ENCODE measurements at places on chromosomes 12 and 14.

DNA sequence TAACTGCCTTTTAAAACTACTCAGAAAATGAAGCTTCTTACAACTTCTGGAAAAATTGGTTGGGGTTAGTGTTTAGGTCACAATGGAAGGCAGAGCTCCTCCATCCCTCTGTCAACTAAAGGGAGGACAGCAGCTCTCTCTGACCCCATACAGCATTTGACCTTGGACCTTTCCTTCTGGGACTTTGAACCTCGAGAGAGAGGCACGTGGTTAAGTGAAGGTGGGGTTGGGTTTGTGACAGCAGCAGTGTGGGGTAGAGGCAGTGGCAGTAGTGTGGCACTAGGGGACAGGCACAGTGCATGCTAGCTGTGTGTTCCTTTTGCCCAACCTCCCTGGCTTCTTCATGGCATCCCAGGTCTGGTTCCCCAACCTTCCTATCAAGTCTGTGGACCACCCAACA, 9.4 kb upstream of the C12orf75 start:
- no peak for DNase-seq

- no peak for DNase-seq
Measured at GRCh38 chr12:15165012-15165659, 56.1 kb downstream of the RERG start.

- DNase-seq = no peak
Measured at GRCh38 chr12:62128175-62128975, 131.8 kb upstream of the USP15 start.

- no peak for DNase-seq
Measured at GRCh38 chr12:53493610-53494391, 5.5 kb downstream of the MAP3K12 start.

DNA sequence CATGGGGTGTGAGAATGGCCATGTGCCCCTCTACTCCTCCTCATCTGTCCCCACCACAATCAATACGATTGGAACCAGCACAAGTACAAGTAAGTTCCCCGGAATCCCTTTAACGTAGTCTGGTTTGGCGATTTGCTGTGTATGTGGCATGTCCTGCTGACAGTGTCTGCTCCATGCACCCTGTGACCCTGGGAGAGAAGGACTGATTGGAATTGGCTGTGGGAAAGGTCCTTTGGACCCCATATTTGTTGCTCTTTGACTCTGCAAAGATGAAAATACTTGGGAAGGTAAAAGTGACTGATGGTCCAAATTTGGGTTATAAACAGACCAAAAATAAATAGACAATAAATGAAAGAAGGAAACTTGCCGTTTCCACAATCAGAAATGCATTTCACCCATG, 135.6 kb downstream of the SAMD4A start:
- DNase-seq = no peak

DNA sequence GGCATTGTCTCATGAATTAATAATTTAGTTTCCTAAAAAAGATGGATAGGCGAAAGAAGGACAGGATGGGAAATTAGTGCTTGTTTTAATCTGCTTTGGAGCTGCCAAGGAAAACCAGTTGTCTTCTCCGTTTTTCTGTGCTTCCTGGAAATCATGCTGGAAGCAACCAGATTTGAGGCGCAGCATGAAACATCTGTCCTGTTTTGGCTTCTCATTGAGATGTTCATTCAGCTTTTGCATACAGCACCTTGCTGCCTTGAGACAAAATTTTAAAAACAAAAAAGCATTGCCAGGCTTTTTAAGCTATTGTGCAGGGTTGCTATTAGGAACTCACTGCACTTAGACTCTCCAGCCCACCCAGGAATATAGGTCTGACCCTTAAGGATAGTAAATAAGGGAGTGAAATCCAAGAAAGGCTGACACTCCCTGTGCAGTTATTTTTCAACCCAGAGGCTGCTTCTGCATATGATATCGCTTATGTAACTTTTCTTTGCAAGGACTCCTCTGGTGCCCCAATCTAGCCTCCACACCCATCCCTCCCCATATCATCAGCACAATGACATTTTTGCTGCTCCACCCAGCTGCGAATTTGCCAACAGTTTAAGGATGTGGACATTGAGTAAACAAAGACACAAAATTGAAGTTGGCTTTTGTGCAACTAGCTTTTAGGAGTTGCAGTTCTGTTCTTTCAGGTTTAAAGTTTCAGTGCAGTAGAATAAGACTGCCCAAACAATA, 46.9 kb upstream of the MDM1 start:
- DNase-seq = no peak

DNA sequence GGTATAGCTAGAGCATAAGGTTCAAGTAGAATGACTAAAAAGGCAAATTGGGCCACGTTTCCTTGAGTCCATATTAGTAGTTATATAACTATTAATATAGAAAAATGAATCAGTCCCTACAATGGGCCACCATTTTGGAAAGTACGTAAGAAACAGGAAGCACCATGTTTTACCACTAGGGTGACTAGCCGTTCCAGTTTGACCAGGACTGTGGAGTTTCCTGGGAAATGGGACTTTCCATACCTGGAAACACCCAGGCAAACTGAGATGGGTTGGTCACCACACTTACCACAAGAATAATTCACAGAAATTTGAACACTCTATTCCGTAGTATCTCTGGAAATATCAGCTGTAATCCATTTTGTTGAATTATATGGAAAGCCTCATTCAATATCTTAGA, 2.1 kb upstream of the MAGOHB start:
- no peak for DNase-seq

GRCh38 chr12:49555631-49556390, 12.1 kb downstream of the MCRS1 start:
- DNase-seq = no peak

GRCh38 chr12:81274637-81275529, 197.0 kb downstream of the ACSS3 start:
- no peak for DNase-seq

DNA sequence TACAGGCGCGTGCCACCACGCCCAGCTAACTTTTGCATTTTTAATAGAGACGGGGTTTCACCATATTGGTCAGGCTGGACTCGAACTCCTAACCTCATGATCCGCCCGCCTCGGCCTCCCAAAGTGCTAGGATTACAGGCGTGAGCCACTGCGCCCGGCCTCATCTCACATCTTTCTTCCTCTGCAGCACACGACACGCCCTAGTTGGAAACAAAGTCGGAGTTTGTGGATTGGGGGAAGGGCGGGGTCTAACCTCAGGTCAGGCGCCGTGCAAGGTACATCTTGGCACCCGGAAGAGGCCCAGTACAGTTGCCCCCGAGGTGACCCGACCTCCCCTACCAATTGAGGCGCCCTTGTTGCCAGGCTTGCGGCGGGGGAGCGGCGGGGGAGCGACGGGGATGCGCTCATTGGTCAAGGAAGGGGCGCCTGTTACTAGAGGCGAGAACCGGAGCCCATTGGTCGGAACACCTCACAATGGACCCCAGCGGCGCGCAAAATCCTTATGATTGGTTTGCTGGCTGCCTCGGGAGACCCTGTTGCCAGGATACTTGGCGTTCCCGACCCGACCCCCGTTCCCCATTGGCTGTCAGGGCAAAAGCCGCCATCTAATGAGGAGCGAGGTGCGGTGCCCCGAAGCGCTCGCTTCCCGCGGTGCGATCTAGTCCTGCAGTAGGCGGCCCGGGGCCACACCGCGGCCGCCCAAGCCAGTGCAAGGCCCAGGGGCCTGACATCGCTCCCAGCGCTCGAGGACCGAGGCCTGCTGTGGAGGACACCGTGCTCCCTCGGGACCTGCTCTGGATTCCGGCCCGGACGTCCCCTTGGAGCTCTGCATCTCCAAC, at the start of gene REC8:
Gene REC8, plus strand, starts transcription at position 659 of the 839 bp plus-strand sequence. CDS start 473 bp downstream, outside the sequence.
- peak; percentile 43 for DNase-seq
